ENCODE measurements at places on chromosomes 12 and 14. TPM values are rescaled to one million over a fixed set of nuclear protein-coding genes. Genes with fewer than 3 reads are reported as not detected.

DNA sequence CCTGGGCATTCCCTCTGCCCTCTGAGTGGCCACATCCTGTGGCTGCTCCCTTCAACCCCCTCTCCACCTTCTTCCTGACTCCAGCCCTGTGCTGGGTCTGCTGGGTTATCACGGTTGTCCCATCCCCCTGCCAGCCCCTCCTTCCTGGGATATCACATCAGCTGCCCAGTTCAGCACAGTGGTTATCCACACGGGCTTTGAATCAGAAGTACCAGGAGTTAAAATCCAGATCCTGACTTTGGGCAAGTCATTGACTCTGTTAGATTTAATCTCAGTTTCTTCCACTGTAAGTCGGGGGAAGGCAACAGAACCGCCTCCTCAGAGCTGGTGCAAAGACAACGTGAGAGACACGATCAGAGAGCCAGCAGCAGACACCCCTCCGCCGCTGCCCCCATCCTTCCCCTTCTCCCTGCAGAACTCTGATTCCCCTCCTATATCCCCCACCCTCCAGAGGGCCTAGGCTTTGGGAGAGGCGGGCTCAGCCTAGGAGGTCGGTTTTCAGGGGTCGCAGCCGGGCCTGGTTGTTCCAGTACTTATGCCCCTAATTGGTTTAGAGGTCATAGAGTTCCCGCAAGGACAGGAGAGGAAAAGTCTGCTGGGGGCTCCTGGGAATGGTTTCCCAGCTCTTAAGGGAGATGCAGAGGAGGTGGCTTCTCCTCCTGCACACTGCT lies 42.5 kb downstream of the PRIMA1 start:
- no peak for DNase-seq

GRCh38 chr14:23130871-23131270 lies 11.8 kb upstream of the CEBPE start:
- peak; percentile 53 for DNase-seq

DNA sequence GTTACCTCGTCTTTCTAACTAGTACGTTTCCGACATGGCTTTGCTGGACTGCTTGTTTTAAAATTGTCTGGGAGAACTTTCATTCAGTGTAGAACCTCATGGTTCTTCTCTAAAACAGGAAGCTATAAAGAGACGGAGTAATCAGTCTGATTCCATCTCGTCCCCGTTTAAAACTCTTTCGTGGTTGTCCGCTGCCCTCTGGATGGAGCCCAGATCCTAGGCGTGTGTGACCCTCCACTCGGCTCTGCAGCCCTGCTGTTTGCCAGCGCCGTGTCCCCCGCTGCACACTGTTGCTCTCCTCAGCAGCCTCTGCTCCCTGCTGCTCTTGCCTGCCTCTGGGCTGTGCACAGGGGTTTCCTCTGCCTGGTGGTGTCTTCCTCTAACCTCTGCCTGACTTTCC lies 50.2 kb downstream of the SLC8B1 start:
- no peak for DNase-seq

- no peak for DNase-seq
Measured at GRCh38 chr14:55198749-55199148, 7.4 kb upstream of the DLGAP5 start.

The CAPS2 gene
- total RNA-seq = 10.1 TPM

Measured in omental fat pad (tissue), 4 donors.